ENCODE measurements at places on chromosomes 7 and 10.

DNA sequence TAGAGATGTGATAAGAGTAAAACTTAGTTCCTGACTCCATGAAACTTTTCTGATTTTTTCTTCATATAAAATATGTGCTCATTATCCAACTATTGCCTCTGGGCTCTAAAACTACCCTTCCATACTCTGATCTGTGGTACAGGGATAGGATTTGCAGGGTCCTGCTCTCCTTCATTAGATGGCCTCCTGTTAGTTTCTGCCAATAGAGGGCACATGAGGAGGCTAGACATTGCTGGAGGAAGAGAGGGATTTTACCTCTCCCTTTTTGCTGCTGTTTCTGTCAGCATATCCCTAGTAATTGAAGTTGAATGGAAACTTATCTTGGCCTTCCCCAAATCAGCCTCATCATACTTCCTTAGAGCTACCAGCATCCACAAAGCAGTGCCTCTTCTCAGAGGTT, 269.4 kb downstream of the NXPH1 start:
- DNase-seq, result no peak

- no peak for DNase-seq
These were observed 142.1 kb downstream of the SLC25A13 start for GRCh38 chr7:96179837-96180236.

- DNase-seq, result no peak
These were observed 216.7 kb downstream of the FOXP2 start for GRCh38 chr7:114631249-114631822.

DNA sequence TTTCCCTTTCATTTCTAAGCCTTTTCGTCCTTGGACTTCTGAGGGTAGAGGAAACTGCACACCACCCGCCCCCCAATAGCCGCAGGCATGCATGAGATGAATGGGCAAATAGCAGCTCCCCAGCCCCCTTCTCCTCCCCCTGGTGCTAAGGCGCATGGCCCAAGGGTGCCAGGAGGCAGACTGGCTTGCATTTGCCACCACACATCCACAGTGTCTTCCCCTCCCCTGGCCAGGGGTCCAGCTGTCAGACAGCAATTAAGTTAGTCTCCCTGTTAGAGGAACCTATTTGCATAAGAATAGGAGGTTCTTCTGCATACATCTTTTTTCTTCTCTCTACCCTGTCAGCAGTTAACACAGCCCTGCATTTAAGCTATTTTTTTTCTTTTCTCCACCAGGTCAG, 20.2 kb downstream of the TOMM7 start:
- no peak for DNase-seq

- no peak for DNase-seq
These were observed 181.3 kb downstream of the CDK14 start for GRCh38 chr7:90777465-90777864.

DNA sequence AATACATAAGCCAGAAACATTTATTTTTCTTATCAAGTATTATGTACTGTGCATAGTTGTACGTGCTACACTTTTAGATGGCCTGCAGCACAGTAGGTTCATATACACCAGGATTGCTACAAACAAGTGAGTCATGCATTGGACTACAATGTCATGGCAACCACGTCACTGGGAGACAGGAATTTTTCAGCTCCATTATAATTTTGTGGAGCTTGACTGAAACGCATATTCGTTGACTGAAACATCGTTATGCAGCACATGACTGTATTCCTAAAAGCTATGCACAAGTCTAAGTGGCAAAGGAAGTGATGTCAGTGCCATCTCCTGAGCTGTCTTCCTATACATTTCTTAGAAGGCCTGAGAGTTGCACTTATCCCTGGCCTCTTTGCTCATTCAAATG, 871.8 kb downstream of the IPMK start:
- DNase-seq, result no peak

DNA sequence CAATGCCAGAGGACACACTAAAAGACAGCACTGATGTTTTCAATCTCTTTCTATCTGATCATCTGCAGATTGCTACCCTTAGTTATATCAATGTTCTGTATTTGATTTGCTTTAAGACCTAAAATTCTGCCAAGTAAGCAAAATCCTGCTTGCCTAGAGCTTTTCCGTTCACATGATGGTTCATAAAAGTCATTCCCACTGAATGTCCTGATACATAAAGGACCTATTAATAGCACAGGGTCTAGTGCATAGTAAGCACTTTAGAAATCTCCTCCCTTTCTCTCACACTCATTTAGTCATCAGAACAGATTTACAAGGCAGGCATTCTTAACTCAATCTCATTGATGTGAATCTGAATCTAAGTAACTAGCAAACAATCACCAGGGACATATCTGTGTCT, 68.8 kb downstream of the PCGF5 start:
- DNase-seq, result no peak

Data from activated CD8-positive, alpha-beta memory T cell treated with anti-CD3 and anti-CD28 coated beads for 1 hour (primary cell).